ENCODE measurements at places on chromosomes 1 and 21. TPM values are rescaled to one million over a fixed set of nuclear protein-coding genes. Genes with fewer than 3 reads are reported as not detected.
A peak's percentile ranks its signal among the peaks of the same experiment; 100 is the strongest.

- no peak for DNase-seq
These were observed 904 bp downstream of the GJB3 start for GRCh38 chr1:34781844-34782391.

- DNase-seq, result no peak
These were observed 95.4 kb upstream of the ERRFI1 start for GRCh38 chr1:8121261-8122159.

- DNase-seq, result no peak
These were observed 45.7 kb downstream of the RAP1GAP start for GRCh38 chr1:21623410-21623961.

Gene AMY1B
- total RNA-seq, result 1.6 TPM

GRCh38 chr1:18481921-18482701 lies 1.4 kb downstream of the KLHDC7A start:
- DNase-seq, result peak; percentile 77

GRCh38 chr1:75990686-75991085 lies 58.5 kb upstream of the ASB17 start:
- DNase-seq, result no peak

Gene IFNLR1
- 4.2 TPM for total RNA-seq

- DNase-seq, result no peak
These were observed 29.9 kb downstream of the MRAP start for GRCh38 chr21:32328595-32328994.

GRCh38 chr1:113999799-114000198 lies 20.5 kb downstream of the OLFML3 start:
- DNase-seq, result no peak

- DNase-seq, result no peak
These were observed 17.7 kb downstream of the DHCR24 start for GRCh38 chr1:54869173-54869851.

DNA sequence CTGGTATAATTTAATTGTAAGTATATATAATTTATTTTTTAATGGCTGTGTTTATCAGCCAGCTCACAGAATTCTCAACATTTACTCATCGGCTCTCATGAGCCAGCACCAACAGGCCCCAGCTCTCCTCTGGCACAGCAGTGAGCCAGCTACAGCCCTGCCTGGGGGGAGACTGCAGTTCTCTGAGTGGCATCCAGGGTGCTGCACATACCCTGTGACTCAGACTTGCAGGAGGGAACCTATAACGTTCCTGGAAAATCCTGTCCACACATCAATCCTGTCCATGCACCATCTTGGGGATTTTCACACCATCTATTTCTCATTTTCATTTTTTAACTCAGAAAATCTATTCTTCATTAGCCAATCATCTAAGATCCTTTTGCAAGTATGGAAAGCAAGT lies 36.5 kb downstream of the FHAD1 start:
- DNase-seq, result no peak

DNA sequence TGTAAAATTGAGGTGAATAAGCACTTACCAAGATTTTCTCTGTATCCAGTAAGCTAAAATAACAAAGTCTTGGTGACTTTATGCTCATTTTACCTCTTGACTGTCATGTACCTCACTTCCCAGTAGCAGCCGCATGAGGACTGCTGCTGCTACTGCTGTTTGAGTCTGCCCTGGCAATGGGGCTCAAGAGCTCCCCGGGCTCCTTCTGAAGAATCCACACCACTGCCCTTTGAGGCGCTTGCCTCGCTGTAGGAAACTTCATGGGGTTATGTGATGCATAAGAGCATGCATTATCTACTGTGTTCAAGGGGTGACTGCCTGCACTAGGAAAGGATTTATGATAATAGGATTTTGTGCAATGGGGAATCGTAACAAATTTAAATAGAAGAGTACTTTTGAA lies 113.5 kb downstream of the NTNG1 start:
- DNase-seq, result no peak

GRCh38 chr1:194378517-194378916 lies 1192.1 kb upstream of the B3GALT2 start:
- no peak for DNase-seq

DNA sequence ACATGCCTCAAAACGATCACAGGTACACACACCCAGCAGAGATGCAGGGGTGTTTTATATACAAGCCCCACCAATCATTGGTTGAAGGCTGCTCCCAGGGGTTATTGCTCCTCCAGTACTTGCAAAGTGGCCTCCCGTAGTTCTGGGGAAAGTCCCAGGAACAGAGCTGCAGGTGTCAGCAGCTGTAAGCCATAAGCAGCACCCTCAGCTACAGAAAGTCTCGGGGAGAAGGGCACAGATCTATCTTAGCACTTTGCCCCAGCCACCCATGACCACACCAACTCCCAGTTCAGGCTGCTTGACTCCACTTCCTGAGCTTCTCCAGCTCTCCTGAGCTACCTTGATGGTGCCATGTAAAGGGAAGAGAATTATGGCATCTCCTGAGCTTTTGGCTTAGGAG lies 222.7 kb upstream of the GJB5 start:
- DNase-seq, result no peak

DNA sequence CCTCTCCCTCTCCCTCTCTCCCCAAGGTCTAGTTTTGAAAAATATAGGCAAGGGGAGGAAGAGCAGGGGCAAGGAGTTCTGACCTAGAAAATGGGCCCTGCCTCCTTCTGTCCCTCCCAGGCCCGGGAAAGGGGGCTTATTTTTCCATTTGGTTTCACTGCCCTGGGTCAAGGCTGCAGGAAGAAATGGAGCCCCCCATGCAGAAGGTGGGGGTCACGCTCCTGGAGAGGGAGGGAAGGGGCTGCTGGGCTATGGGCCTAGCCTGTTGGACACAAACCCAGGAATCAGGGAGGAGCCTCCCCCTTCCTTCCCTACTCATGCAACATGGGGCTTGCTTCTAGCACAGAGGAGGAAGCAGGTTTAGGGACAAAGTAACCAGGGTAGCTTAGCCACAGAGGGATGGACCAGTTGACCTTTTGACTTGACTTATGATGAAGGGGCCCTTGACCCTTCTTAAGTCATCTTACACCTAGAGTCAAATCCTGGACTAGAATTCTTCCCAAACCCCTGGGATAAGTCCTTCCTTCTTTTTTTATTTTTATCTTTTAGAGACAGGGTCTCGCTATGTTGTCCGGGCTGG lies 70.4 kb upstream of the SSBP3 start:
- no peak for DNase-seq

DNA sequence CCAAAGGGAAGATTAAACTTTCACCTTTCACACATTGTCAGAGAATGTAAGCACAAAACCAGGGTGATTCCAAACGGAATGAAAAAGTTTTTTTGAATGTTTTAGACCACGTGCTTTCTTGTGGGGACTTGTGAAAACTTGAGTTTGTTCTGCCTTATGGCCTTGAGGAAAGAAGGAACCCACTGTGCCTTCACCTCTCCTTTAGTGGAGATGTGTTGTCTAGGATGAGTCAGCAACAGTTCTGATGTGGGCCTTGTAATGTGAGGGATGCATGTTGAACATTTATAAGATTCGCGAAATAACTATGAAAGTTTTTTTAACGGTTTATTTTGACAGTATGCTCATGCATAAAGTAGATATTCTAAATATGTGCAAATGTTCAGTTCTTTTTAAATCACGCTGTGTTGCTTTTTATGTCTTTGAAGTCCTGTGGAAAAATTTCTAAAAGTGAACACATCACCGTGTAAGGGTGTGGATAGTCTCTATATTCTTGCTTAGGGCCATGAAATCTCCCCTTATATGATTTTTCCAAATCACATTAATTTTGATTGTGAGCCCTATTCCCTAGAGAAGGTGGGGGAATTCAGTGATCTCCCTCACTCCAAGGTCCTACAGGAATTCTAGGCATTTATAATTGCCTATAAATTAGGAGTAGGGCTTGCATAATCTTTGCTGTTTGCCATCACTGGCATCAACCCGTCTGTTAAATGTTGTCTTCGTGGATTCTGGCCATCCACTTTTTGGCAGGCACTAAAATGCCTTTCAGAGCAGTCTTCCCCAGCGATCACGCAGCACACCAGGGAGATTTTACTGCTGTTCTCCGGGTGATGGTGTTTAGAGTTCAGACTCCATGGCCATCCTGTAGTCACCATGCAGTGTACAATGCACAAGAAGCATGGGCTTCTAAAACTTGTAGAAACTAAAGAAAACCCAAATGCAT lies 47.4 kb downstream of the PLA2G4A start:
- no peak for DNase-seq

Gene HSPB7
- total RNA-seq, result 4.8 TPM

Gene CMPK1
- total RNA-seq, result 111 TPM

- no peak for DNase-seq
These were observed 41.8 kb downstream of the MIS18A start for GRCh38 chr21:32237021-32237420.

GRCh38 chr1:227437495-227438008 lies 119.3 kb upstream of the CDC42BPA start:
- no peak for DNase-seq

Gene CD1B
- total RNA-seq, result not detected

Gene CGN
- 87.4 TPM for total RNA-seq

Gene UBL4B
- not detected for total RNA-seq

Gene ADGRB2
- 0.34 TPM for total RNA-seq

GRCh38 chr1:224782281-224783000 lies 147.0 kb upstream of the DNAH14 start:
- DNase-seq, result no peak

DNA sequence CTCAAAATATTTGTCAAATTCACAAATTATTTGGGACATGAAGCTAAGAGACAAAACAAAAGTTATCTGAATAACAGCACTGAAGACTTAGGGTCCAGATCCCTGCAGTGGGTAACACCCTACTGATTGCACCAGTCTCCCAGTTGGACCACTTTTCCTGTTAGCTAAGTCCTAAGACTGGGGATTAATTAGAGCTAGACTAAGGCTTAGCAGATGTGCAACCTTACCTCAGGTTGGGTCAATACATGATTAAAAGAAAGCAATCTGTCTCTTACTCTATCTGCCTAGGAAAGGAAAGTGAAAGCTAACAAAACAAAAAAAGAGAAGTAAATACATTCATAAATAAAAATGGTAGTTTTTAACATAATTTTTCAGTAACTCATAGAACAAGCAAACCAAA lies 737.2 kb upstream of the CHRM3 start:
- no peak for DNase-seq

DNA sequence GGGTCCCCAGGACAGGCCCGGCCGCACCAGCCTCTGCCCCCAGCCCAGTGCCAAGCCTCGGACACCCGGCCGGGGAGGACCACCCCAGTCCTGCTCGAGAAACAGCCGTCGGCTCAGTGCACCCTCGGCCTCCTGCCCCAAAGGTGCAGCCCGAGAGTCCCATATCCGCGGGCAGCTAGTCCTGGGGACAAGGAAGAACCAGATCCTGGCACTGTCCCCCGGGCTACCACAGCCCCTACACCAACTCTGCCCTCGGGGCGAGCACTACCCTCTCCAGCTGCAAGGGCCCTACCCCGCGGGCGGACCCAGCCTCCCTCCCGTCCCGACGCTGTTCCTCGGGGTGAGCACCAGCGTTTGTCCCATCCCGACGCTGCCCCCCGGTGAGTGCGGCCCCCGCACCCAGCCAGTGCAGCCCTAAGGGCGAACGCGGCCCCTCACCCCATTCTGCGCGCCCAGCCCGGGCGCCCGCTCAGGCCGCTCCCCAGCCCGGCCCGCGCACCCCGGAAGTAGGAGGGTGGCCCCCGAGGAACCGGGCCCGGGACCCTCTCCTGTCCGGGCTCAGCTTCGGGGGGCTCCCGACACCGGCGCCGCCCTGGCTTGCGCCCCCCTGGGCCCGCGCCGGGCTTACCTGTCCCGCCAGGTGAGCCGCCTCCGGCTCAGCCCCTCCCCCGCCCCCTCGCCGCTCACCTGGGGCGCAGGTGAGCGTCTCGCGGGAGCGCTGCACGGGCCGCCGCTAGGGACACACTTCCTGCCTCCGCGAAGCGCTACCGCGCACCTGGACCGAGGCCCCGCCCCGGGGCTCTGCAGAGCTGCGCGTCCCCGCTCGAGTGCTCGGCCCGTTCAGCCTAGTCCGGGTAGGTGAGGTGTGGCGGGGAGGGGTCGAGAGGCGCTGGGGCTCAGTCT lies at the start of gene KDF1:
TSS of gene KDF1 (minus strand) at position 747 of the 903 bp plus-strand sequence. CDS start 8,088 bp downstream, outside the sequence.
- peak; percentile 95 for DNase-seq

DNA sequence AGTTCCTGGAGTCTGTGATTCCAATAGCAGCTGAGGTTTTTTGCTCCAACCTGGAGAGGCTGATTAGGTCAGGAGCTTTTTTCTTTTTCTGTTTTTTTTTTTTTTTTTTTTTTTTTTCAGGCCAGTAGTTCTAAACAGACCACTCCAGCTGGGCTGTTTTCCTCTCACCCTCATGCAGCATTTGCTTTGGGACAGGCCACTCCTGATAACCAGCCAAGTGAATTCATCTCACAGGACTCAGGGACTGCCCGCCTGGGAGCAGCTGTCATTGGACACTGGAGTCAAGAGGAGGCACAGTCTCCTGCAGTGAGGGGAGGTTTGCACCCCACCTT lies 22.9 kb downstream of the PLXNA2 start:
- no peak for DNase-seq

DNA sequence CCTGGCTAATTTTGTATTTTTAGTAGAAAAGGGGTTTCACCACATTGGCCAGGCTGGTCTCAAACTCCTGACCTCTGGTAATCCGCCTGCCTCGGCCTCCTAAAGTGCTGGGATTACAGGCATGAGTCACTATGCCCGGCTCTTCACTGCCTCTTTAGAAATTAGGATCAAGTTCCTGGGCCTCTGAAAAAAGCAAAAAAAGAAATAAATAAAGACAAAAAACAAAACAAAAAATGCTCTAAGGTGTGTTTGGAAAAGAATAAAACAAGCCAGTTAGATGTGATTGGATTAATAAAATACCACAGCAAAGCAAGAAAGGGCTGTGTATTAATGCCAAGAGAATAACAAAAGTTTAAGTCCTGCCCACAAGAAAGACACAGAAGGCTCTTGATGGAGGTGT lies 4.2 kb upstream of the ABCB10 start:
- DNase-seq, result no peak
